Posterior cingulate gyrus (tissue), 11 donors: ENCODE measurements at places on chromosomes 1 and 21.

- DNase-seq = no peak
Observed at GRCh38 chr1:201947697-201948008, 1.3 kb upstream of the LMOD1 start.

DNA sequence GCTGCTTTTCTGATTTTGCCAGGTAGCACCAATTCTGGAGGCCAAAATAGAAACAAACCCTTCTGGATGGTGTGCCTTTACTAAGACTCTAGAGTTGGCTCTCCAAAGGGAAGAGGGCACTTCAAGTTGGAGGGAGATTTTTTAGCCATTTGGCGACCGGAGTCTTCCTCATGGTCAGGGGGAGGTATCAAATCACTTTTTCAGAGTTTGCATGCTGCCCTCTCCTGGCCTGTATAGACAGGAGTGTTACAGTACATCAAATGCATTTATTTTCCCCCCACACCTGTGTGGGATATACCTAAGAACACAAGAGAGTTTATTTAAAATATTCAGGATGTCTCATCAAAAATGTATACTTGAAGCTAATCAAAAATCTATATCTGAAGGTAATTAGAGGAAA lies 3.2 kb downstream of the GREM2 start:
- DNase-seq = no peak

- DNase-seq = no peak
Observed at GRCh38 chr1:29547300-29547699, 311.0 kb downstream of the PTPRU start.

DNA sequence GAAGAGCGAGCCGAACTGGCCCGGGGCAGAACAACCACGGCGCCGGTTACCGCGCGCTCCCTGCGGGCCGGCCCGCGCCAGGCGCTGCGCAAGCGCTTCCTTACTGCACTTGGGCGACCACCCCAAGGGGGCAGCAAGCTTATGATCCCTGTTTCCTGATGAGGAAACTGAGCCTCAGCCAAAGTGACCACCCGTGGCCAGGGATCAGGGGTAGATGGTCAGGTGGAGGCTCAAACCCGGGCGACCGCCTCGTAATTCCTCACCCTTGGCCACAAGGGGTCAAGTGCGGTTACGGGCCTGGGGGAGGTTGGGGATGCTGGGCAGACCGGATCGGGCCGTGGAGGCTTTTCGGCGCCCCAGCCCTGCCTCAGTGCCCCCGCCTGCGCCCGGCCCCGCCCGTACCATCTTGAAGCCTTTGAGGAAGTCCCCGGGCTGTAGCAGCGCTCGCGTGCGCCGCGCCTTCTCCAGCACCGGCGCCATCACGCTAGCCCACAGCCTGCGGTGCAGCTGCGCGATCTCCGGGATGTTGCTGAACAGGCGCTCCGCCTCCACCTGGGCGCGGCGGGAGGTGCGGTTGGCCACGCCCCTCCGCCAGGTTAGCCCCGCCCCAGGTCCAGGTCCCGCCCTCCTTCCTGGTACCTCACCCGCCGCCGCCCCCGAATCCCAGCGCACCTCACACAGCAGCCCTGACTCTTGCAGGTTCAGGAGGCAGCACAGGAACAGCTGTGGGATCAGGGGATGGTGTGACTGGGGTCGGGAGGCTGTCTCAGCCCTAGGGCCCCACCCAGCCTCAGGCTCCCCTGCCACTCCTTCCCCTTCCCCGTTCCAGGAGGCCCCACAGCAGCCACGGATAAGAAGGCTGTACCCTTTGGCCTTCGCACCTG lies 5.4 kb upstream of the TNFRSF25 start:
- no peak for DNase-seq
